ENCODE measurements at places on chromosomes 1 and 21. TPM values are rescaled to one million over a fixed set of nuclear protein-coding genes. Genes with fewer than 3 reads are reported as not detected.

Gene FCRL6
- total RNA-seq: not detected

Gene C1orf94
- total RNA-seq: not detected

Gene RAB42
- 1.5 TPM for total RNA-seq

Gene ACTN2
- total RNA-seq: not detected

Gene AIM2
- total RNA-seq: not detected

Gene UTS2
- total RNA-seq: not detected

Gene IL20
- total RNA-seq: 0.74 TPM

Gene AQP10
- 0.18 TPM for total RNA-seq

Gene ST6GALNAC3
- 0.07 TPM for total RNA-seq

All from foreskin keratinocyte (primary cell).